MV-4-11 (cell line): ENCODE measurements at places on chromosomes 2 and 18.

DNA sequence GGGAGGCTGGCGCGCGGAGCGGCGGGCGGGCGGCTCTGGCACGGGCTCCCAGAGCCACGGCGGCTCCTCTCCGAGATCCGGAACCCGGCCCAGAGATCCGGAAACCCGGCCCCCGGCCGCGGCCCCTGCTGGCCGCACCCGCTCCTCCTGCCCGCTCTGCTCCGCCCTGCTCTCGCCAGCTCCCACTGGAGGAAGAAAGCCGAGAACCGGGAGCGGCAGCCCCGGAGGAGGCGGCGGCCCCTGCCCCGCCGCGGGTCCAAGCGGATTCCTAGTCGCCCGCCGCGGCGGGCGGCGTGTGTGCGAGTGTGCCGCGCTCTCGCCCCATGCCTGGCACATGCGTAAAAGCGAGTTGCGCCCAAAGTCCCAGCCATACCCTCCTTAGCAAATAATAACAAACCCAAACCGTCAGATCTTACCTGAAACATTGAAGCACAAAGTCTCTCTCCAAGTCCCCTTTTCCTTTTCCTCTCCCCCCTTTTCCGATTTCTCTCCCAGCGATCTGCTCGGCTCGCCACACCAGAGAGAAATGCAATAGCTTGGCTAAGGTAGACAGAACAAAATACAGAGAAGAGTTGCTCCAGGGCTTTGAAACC is 108.7 kb upstream of the KCTD1 start:
- no peak for DNase-seq

DNA sequence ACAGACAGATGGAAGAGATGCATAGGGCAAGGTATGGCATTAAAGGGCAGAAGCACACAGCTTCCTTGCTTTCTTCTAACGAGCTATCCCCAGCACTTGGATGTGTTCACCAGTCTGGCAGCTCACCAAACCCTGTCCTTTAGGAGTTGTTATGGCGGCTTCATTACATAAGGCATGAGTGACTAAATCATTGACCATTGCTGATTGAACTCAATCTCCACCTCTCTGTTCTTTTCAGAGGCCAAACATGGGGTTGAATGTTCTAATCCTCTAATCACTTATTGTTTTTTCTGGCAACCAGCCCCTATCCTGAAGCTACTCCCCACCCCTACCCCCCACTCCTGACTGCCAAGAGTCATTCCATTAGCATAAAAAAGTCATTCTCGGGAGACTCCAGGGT is 301.8 kb downstream of the XIRP2 start:
- DNase-seq = no peak

GRCh38 chr2:160652236-160652635 is 158.6 kb upstream of the RBMS1 start:
- DNase-seq = peak; percentile 87

DNA sequence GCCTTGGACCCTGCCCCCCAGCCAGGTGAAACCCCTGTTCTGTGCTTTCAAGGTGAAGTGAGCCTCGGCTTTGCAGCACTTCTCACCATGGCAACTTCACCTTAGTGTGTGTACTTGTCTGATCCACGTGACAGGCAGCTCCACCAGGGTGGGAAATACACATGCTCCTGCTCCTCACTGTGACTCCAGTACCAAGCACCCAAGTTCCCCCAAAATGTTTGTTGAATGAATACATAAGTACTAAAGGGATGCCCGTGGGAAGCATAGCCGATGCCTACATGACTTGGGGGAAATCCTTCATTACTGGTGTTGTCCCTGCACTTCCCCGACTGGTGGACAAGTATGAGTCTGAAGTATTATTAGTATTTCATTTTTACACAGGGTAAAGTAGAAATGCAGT is 41.8 kb upstream of the GBX2 start:
- DNase-seq = no peak

DNA sequence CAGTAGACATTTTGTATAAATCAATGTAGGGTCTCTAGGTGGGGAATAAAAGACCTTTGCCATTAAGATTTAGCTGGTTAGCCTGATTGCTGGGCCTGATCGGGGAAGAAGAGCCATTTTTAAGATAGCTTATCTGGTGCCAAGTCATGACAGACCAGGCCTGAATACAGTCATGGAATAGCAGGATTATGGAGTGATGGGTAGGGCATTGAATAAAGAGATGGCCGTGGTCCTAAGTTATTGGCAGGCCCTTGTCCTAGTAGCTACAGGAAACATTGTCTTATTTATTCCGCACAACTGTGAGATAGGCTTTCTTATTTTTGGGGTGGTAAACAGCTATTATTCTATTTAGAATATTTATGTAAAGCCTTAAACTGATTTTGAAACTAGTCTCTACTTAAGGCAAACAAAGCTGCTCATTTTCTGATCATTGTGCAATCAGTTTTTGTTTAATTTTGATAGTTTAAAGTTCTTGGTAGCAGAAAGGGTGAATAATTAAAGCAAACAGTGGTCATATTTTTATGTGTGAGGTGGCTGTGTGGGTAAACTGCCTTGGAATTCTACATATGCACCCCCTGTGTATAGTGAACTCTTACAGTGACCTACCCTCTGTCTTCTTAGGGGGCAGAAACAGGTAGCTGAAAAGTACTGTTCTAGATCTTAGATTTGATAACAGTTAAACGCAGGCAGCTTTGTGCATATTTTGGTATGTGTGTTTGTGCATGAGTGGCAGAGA is 22.6 kb downstream of the ZNF236 start:
- no peak for DNase-seq

GRCh38 chr2:70930371-70931329 is 5.0 kb upstream of the ATP6V1B1 start:
- DNase-seq = peak; percentile 7

DNA sequence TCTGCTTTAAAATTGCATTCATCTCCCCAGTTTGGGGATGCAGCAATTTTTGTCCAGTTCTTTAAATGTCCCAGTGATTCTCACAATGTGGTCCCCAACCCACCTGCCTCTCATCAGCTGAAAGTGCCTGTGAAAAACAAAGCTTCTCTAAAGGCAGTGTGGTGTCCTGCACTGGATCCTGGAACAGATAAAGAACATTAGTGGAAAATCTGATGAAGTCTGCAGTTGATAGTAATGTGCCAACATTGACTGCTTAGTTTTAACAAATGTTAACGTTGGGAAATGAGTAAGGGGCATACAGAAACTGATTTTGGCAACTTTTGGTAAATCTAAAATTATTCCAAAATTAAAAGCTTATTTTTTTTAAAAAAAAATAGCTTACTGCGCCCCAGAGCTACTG is 9.3 kb downstream of the FZD5 start:
- DNase-seq = no peak

GRCh38 chr18:11751341-11752115 is 62.5 kb downstream of the GNAL start:
- DNase-seq = no peak

DNA sequence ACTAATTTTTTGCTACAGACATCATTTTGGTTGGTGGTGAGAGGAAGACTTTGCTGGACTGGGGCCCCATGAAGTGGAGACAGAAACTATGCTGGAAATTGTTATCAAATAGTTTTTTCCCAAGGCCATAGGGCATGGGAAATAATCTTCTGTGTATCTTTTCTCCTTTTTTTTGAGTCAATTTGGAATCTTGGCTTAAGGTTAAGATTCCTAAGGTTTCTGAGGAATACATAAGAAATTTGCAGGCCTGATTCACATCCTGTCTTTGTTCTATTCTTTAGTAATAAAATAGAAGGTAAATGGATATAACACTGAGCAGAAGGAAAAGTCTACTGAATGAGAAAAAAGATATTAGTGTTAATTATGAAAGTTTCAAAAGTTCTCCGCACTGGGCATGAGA is 16.6 kb downstream of the SMC6 start:
- DNase-seq = no peak

DNA sequence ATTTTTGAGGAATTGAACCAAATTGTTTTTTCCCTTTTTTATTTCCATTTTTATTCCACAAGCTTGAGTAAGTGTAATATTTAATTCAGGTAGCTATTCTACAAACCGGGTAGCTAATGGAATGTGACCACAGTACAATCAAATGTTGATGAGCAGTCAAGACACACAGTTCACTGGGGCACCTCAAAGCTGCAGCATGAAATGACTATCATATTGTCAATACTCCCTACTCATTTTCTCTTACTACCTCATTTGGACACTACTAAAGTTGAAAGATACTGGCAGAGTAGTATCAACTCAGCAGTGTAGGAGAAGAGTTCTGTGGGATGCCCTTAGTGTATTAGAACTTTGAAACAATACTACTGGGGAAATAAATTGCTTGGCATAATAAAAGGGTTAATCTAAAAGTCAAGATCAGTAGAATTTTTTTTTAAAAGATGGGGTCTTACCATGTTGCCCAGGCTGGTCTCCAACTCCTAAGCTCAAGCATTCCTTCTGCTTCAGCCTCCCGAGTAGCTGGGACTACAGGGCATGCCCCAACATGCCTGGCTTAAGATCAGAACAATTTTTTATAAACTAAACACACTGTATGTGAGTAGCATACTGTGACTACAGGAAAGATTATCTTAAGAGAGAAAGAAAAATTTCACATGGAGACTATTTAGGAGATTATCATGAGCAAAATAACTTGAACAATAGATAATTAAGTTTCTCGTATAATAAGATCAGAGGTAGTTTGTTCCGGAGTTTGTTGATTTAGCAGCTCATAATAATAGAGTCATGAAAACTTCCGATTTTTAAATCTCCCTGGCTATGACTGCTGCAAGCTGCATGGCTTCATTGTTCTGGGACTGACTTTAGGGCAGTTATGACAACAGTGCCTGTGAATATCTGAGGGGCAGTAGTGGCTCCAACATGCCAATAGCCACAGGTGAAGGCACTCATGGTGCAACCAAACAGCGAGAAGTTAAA is 43.7 kb downstream of the MYO3B start:
- DNase-seq = no peak

DNA sequence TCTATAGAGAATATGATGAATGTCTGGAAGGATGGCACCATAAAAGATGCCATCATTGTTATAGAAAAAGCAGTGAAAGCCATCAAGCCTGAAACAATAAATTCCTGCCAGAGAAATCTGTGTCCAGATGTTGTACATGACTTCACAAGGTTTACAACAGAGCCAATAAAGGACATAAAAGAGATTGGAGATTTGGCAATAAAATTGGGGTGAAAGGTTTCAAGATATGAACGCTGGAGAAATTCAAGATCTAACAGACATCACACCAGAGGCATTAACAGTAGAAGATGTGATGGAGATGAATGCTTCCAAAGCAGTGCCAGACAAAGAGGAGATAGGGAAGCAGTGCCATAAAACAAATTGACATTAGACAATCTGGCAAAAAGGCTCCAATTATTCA is 518.8 kb upstream of the ACVR2A start:
- DNase-seq = no peak

DNA sequence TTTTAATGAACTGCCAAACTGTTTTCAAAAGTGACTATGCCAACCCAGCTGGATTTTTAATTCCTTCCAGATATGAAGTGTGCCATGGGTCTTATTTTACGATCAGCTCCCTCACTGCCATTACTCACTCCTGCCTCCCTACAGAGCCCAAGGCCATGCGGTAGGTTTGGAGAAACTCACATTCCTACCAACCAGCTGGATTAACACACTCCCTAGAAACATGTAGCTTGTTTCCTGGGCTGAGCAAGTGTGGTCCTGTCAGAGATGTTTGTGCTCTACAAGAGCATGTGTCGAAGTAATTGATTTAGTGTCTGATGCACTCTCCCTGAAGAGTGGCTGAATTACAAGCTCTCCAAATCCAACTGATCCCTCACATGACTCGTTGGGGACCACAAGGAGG is 82.5 kb downstream of the SPP2 start:
- DNase-seq = no peak

DNA sequence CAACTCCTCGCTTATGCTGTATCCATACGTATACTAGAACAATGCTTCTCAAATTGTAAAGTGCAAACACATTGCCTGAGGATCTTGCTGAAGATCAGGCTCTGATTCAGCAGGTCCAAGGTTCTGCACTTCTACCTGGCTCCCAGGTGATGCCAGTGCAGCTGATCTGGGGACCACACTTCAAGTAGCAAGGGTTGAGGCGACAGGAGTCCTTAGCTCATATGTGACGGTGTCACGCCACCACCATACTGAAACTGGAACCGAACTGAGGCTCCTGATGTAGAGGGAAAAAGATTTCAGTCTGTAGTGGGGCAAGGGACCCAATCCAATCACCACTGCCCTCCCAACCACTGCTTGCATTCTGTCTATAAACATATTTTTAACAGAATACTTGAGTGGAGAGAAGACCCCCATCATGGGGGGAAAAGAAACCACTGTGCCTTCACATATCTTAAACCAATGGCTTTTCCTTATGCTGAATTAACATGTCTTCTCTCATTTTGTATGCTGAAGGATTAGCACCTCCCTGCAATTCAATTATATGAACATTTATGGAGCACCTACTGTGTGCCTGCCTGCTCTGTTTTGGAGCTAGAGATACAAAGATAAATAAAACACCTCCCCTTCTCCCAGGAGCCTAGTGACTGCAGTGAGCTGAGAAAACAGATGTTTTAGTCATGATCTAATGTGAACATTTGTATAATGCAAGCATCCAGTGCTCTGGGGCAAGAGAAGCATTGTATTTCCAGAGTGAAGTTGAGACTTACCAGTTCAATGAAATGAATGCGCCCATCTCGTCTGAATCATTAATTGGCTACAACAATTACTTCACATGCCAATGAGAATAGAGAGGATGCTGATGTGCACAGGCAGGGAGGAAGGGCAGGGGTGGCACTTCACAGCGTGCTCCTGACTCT is 6.6 kb upstream of the ASAP2 start:
- DNase-seq = no peak

DNA sequence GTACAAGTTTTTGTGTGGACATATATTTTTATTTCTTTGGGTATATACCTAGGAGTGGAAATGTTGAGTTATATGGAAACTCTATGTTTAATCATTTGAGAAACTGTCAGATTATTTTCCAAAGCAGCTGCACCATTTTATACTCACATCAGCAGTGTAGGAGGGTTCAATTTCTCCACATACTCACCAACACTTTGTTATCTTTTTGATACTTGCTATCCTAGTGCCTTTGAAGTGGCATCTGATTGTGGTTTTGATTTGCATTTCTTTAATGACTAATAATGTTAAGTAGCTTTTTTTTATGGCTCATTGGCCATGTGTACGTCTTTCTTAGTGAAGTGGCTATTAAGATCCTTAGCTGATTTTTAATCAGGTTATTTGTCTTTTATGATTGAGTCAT is 64.7 kb upstream of the SLC8A1 start:
- no peak for DNase-seq

- DNase-seq = no peak
Observed at GRCh38 chr2:172861098-172861497, 125.5 kb downstream of the RAPGEF4 start.

DNA sequence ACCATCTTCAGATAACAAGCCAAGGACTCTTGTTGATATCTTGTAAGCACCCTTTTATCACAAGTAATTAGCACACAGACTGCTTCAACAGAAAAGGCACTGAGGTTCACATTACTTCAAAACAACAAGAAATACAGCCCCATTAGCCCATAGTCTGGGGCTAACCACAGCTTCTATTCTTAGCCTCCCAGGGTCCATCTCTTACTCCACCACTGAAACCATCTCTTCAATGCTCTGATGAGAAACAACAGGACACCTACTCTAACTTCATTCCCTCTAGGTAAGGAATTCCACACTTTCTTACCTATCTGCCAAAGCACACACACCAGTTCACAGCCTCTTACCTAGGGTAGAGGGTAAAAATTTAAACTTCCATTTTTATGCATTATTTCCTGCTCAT is 26.4 kb upstream of the CYTIP start:
- peak; percentile 71 for DNase-seq

- peak; percentile 89 for DNase-seq
Observed at GRCh38 chr18:11368020-11368419, 218.7 kb upstream of the PIEZO2 start.

- peak; percentile 62 for DNase-seq
Observed at GRCh38 chr18:76558881-76559667, 64.0 kb upstream of the ZNF516 start.
